Regular cardiac myocyte (primary cell): ENCODE measurements at places on chromosomes 5 and 9. TPM values are rescaled to one million over a fixed set of nuclear protein-coding genes. Genes with fewer than 3 reads are reported as not detected.

The C5orf46 gene
- total RNA-seq: 5.9 and 25.1 TPM in 2 replicates

The OGN gene
- total RNA-seq: 0.28 TPM in 1 of 2 replicates, not detected in the other

The ROPN1L gene
- total RNA-seq: 0.28 and 0.38 TPM in 2 replicates

The MEIKIN gene
- total RNA-seq: under 0.01 TPM in 1 of 2 replicates, not detected in the other
